ENCODE measurements at places on chromosomes 4 and X.
A peak's percentile ranks its signal among the peaks of the same experiment; 100 is the strongest.

DNA sequence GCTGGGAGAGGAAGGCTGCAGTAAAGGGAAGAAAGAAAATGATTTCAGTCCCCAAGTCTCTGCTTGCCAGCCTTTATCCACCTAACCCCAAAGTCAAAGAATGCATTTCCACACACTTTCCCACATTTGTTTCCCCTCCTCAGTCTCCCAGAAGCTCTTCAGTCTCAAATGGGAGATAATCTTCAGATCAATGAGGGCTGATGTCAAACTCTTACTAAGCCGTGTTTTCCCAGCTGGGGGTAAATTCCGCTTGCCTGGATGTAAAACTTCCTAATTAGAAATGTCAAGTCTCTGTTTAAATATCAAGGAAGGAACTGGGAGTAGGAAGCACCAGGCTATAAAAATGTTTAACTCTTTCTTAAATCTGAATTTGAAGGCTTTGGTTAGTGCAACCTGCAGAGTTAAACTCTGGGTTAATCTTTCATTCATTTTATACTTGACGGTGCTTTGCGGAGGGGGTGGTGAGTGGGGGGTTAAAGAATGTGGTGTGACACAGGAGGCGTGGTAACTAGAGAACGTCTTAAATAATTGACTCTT lies 601.4 kb upstream of the ACTRT1 start:
- DNase-seq = peak; percentile 0

GRCh38 chr4:159445692-159446091 lies 342.8 kb downstream of the RAPGEF2 start:
- DNase-seq = peak; percentile 13

GRCh38 chr4:153448003-153448731 lies 18.0 kb upstream of the TMEM131L start:
- DNase-seq = peak; percentile 53

DNA sequence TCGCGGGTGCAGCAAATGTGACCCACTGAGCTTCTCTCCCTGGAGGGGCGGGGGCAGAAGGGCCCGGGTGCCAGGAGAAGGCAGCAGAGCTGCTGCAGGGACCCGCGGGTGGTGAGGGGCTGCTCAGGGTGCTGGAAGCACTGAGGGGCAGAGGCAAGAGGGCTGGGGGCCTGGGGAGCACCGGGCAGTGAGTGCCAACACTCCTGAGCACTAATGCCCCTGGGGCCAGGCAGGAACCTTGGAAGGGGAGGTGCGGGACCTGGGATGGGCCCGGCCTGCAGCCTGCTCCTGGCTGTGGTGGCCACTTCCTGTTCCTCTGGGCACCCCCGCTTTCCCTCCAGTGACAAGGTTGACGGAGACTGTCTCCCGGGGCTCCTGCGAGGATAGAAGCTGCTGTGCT lies 66.5 kb upstream of the ADRA2C start:
- DNase-seq = no peak

DNA sequence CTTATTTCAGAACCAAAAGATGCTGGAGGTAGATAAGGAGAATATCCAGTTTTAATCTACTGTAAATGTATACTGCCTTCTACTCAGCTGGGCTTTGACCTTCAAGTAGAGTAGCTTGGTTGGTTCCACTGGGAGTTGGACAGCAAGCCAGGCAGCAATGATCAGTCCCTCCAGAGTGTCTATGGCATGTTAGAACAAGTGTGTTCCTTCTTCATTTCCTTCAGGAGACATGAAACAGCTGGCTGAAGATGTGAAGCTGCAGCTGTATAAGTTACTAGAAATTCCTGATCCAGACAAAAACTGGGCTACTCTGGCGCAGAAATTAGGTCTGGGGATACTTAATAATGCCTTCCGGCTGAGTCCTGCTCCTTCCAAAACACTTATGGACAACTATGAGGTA lies 111.1 kb downstream of the NFKB1 start:
- no peak for DNase-seq

DNA sequence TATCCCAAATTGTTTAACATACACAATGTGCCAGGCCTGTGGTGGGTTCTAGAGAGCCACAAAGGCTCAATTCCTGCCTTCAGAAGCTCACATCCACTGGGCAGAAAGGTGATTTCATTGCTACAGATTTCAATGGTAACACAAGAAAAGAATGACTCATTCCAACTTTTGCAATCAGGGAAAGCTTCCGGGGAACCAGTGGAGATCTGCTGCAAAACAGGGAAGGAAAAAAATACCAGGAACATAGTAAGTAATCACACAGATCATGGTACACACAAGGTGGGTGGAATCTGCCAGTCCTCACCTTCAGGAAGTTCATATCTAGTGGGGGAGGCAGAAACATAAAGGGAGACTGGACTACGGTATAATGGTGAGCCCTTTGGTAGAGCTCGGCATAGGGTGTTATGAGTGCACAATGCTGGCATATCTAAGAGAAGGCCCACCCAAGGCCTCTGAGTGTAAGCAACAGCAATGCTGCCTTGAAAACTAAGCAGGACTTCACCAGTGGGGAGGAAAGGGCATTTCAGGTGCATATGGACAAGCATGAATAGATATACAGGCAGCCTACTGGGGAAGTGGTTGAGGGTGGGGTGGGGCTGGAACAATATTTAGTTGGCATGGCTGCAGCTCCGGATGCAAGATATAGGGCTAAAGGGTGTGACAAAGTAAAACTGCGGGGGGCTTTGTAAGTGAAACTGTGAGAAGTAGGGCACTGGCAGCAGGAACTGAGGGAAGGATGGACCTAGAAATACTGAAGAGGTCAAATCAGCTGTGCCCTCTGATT lies 24.2 kb downstream of the GPRIN3 start:
- peak; percentile 5 for DNase-seq

DNA sequence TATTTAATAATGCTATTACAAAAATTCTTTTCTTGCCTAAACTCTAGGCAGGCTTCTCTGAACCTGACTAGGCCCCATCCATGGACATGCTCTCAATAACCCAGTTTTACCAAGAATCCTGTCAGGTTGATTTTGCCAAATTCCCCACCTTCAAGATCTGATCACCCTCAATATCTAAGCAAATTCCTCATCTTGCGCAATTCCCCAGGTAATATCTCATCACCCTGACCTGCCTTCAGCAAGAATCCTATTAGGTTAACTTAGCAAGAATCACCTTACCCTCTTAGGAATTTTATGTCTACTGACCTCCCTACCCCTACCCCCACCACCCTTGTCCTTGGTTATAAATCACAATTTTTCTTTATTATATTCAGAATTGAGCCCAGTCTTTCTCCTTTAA lies 579.1 kb downstream of the C4orf33 start:
- DNase-seq = no peak

- DNase-seq = peak; percentile 85
These were observed 39.0 kb downstream of the PLAC8 start for GRCh38 chr4:83075311-83076095.

DNA sequence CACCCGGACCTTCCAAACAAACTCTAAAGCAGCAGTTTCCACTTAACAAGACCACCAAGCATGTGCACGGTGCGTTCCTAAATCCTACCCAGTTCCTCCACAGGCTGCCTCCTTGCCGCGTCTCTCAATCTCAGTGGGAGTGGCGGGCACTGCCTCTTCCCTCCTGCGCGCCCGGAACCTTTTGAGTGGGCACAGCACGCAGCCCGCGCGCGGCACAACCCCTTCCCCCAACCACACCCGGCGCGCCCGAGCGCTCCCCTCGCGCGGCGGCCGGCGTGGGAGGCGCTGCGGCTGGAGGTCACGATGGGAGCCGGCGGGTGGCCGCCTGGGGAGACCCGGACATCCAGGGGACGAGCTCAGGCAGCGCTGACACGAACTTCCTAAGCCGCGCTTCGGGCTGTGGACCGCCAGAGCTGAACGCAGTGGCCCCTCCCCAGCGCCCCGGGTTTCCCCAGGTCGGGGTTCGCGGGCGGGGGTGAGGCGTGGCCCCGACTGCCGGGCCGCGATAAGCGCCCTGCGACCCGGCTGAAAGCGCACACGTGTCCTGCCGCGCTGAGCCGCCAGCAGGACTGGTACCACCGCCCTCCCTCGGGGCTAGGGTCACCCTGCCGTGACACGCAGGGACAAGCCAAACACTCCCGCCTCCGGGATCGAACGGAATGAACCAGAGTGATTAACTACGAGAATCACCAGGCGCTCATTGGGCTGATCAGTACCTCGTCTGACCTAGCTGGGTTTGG lies at the start of gene ABCG2:
Gene ABCG2 (minus strand): TSS at position 151 of the 740 bp plus-strand sequence. CDS start 18,644 bp downstream, outside the sequence.
- peak; percentile 77 for DNase-seq

DNA sequence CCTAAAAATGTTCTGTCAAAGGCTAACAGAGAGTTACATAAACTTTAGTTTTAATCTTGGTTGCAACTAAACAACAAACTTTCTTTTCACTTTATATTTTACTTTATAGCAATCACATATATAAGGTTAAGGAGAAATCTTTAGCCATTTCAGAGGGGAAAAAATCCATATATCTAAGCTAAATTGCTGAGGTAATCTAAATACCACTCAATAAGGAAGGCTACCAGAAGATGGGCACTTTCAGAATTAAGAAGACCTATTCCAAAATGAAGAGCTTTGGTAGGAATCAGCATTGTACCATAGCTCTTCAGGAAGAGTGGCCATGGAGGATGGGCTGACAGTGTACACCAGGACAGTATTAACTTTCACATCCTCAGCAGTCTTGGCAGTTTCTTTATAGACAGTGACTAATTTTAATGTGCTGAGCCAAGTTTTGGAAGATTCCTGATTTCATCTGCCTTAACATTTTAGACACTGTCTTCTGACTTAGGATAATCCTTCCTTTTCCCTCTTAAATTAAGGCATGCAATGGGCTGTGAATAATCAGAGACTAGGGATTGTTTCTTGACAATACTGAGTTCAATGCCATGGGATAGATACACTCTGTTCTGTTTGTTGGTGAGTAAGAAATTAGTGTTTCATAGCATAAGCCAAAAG lies 7.1 kb downstream of the FAT4 start:
- peak; percentile 73 for DNase-seq

GRCh38 chrX:142233400-142233799 lies 28.3 kb upstream of the MAGEC2 start:
- DNase-seq = no peak

DNA sequence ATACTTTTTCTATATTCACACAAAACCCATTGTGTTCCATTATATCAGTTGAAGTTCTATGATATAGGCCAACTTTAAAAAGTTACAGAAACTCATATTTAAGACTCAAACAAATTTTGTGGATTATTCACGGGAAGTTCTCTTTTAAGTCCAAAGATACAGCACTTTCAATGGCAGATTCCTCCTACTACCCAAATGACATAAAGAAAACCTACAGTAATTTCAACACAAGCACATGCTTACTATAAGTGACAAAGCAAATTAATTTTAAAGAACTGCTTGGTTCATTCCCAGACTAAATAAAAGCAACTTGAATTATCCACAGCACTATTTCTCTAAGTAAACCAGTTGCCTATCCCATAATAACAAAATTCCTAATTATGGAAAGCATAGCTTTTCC lies 4.1 kb downstream of the PPA2 start:
- no peak for DNase-seq

GRCh38 chrX:33188286-33188685 lies 23.1 kb downstream of the DMD start:
- no peak for DNase-seq

Data from fibroblast of skin of right quadriceps (primary cell).